ENCODE measurements at places on chromosomes 1 and 21.

DNA sequence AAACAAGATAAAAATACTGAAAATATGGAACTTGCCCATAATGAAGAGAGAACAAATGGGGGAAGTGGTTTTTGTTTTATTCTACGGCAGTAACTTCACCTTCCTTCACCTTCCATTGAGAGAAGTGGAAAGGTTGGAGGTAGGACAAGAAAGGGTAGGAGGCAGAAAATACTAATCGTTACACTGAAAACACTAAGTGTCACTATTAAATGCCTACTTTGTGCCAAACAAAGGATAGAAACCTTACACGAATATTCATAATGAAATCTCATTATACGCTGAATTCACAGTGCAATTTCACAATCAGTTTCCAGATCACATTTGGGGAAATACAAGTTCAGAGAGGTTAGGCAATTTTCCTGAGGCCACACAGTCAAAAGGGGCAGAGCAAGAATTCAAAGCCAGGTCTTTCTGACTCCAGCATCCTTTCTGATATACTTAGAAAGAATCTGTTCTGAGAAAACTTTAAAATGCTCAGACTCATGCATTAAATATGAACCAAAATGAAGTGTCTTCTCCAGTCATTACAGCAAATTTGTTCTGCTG is 3.0 kb downstream of the TIAM1 start:
- DNase-seq: no peak

- no peak for DNase-seq
These were observed 23.0 kb upstream of the GUCA2B start for GRCh38 chr1:42130061-42130660.

DNA sequence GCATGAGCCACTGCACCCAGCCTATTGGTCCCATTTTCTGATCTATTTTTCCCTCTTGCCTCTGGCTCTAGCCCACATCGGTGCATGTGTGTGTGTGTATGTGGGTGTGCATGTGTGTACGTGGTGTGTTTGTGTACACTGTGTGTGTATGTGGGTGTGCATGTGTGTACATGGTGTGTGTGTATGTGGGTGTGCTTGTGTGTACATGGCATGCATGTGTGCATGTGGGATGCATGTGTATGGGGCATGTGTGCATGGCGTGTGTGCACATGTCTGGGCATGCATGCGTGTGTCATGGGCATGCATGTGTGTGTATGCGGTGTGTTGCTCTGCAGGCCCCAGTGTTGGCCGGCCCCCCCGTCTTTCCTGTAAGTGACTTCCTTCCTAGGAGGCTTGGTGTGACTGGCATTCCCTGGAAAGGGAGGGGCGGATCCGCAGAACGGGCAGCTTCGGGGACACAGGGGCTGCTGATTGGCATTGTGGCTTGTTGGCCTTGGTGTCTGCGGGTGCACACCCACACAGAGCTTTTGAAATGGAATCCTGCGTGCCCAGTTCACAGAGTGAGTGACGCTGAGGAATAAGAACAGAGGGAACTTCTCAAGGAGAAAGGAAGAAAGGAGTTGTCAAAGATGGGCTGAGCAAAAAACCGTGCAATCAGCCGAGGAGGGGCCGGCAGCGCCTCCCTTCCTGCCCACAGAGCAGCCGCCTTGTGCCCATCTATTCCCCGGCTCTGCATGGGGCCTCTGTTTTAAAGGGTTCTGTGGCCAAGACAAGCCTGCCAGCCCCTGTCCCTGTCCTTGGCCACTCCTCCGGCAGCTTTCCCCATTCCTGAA is 8.0 kb downstream of the PDXK start:
- DNase-seq: no peak

- peak; percentile 59 for DNase-seq
These were observed 15.4 kb upstream of the GPR37L1 start for GRCh38 chr1:202107321-202107761.

GRCh38 chr21:37592496-37592895 is 225.9 kb downstream of the DYRK1A start:
- DNase-seq: no peak

GRCh38 chr1:223732993-223733798 is 20.9 kb downstream of the CAPN2 start:
- no peak for DNase-seq

DNA sequence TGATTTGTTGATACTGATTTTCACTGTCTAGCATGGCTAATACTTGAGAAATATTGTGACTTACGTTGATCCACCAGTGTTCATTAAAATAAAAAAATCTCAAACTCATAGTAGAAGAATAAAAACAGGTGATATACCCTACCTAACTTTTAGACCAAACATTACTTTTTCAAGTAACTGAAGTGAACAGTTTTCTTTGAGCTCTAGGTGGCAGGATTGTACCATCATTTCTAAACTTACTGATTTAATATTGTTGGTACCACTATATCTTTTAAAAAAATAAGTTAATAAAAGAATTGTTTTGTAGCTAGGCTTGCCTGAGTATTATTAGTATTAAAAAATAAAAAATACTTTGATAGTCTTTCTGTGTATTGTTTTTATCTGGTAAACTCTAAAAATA is 21.5 kb downstream of the CDC73 start:
- DNase-seq: no peak

- no peak for DNase-seq
These were observed 15.4 kb upstream of the EPS15 start for GRCh38 chr1:51534447-51534846.

GRCh38 chr1:44696789-44697345 is 22.4 kb downstream of the ARMH1 start:
- DNase-seq: no peak

GRCh38 chr21:41361786-41362604 is at the start of gene MX2:
TSS of gene MX2 (plus strand) at chr21:41362027. CDS start at chr21:41376907, 14,880 bp downstream.
- DNase-seq: peak; percentile 84

- DNase-seq: no peak
These were observed 222.9 kb upstream of the RAB4A start for GRCh38 chr1:229047840-229048620.

DNA sequence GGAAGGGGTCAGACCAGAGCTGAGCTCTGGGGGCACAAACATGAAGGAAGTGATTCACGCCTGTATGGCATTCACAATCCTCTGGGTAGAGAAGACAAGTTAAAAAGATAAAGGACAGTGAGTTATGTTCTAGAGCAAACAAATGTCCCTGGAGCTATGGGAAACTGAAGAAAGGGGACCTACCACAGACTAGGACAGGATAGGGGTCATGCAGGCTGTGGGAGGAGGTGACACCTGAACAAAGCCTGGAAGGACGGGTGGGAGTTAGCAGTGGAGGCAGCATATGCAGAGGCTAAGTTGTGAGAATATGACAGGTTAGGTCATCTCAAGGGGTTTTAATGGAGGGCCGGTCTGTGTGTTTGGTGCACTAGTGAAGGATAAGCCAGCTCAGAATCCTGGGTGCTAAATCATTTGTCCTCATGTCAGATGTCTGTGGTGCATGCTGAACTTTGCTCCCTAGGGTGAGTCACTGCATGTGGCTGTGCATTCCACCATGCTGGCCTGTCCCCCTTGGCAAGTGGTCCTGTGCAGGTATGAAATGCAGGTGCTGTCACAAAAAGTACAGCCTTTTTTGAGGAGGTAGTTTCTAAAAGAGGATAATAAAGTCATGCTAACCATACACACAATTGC is 28.5 kb downstream of the TNN start:
- no peak for DNase-seq

DNA sequence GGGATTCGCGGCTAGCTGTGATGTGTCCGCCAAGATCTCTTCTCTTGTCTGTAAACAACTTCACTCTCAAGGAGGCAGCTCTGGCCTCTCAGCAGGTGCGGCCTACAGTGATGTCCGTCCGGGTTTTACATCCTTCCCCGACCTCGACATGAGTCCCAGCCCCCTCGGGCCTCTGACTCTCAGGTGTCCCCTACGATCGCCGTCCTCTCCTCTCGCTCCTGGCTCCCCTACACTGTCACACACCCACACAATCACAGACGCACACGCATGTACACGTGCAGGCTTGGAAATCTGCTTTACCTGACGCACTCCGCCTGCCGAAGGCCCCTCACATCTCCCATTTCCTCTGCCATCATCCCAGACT is 797 bp upstream of the RSPH1 start:
- no peak for DNase-seq

DNA sequence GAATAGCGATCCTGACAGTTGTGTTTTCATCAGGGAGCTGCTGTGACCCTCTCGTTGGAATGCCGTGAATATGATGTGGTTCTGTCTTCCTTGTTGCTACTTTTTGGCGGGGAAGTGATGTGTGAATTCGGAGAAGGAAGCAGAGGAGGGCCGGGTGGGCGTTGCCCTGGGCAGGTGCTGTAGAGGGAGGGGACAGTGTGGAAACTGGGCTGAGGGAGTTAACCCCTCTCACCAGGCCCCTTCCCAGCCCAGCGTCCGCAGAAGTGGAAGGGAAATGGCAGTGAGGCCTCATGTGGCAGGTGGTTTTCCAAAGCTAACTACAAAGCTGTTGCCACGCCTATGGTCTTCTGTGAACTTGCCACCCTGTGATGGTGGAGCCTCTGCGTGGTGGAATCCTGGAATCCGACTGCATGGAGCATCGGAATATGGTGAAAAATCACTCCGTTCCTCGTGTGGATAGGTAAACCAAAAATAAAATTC is 227.9 kb downstream of the DYRK1A start:
- no peak for DNase-seq

- no peak for DNase-seq
These were observed 65.2 kb upstream of the ABCG1 start for GRCh38 chr21:42153746-42154145.

GRCh38 chr1:160744852-160745520 is 5.9 kb downstream of the SLAMF7 start:
- DNase-seq: no peak

DNA sequence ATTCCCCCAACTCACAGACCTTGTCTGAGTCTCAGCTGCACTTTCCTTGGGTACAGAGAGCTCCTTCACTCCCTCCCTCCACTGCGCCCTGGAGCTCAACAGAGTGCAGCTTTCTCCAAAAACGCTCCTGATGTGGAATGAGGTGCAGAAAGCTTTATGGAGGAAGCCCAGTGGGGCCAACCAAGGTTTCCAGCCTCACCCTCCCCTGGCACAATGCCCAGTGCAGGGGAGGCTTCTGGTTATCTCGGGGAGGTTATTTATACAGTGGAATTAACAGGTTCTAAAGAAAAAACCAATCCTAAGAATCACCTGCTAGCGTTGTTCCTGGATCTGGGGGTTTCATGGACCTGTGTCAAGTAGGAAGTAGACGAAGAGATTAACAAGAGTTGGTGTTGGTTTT is at the start of gene ITLN1:
Gene ITLN1, minus strand, starts transcription at position 139 of the 400 bp plus-strand sequence. CDS start 303 bp downstream, outside the sequence.
- no peak for DNase-seq

DNA sequence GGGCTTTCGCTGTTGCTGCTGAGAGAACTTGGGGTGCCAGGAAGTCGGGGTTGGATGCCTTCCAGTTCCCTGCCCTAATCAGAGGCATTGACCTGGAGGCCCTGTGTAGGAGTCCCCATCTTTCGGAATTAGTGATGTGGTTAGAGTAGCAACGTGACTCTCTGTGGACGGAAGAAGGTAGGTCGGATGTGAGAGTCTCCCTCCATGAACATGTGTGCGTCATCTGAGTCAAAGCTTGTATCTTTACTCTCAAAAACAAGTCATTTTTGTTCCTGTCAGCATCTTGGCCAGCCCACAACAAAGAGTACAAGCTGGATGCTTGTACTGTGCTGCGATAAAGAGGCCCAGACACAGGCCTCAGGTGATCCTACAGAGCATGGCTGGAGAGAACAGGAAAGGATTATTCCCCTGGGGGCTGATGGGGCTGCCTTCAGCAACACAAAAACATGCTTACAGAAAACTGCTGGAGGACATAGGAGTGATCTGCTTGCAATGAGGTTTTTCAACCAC is 31.0 kb upstream of the IL10 start:
- DNase-seq: no peak

- DNase-seq: no peak
These were observed 26.9 kb downstream of the OR6Y1 start for GRCh38 chr1:158527190-158527815.

- no peak for DNase-seq
These were observed 244.2 kb upstream of the HOOK1 start for GRCh38 chr1:59570524-59570923.
